ENCODE measurements at places on chromosomes 2 and 18.

DNA sequence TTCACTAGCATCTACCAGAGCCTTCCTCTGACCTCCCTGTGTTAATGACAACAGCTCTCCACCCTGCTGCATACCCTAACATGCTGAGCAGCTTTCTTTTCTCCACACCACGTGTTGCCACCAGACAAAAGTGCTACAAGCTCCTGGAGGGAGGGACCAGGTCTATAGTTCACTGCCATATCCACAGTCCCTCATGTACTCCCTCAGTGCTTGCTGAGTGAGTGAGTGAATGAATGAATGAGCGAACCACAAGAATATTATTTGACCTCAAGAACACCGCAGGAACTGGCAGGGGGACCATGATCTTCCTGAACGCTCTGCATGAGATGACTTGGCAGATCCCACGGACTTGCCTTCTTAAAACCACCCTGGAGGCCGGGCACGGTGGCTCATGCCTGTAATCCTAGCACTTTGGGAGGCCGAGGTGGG lies 47.4 kb upstream of the CAB39 start:
- no peak for ATAC-seq

DNA sequence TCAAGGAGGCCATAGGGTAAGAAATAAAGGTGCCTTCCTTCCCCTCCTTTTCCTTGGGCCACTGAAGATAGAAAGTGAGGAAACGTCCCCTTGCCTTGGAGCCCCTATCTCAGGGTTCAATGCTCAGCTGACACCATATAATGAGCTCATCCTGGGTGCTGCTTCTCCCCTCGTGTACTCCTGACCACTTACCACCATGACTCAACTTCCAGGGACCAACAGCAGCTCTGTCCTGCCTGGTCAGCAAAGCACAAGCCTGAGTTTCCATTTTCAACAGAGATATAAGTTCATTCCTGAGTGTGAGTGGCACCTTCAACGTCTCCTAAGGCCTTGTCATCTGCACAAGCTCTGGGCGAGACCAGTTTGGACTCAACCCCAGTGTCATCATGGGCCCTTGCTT lies 151.2 kb downstream of the CAPN13 start:
- ATAC-seq, result no peak

- ATAC-seq, result no peak
These were observed 50.7 kb upstream of the DDX18 start for GRCh38 chr2:117763804-117764203.

- no peak for ATAC-seq
These were observed 16.5 kb downstream of the DYNC1I2 start for GRCh38 chr2:171703574-171704347.

DNA sequence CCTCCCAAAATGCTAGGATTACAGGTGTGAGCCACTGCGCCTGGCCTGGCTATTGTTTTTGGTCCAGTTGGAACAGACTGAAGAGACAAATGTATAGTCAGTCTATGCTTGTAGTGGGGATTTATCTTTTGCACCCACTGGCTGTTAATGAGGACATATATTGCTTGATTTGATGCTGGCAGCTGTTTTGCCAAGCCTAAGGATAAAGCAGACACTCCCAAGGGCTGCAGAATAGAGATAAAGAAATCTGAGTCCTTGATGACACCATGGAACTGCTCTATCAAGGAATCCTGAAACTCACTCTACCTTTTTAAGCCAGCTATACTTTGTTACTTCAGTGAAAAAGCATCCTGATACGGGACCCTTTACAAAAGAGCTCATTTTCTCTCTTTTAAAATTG lies 43.1 kb upstream of the ENOSF1 start:
- ATAC-seq, result no peak

DNA sequence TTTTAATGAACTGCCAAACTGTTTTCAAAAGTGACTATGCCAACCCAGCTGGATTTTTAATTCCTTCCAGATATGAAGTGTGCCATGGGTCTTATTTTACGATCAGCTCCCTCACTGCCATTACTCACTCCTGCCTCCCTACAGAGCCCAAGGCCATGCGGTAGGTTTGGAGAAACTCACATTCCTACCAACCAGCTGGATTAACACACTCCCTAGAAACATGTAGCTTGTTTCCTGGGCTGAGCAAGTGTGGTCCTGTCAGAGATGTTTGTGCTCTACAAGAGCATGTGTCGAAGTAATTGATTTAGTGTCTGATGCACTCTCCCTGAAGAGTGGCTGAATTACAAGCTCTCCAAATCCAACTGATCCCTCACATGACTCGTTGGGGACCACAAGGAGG lies 82.5 kb downstream of the SPP2 start:
- no peak for ATAC-seq

DNA sequence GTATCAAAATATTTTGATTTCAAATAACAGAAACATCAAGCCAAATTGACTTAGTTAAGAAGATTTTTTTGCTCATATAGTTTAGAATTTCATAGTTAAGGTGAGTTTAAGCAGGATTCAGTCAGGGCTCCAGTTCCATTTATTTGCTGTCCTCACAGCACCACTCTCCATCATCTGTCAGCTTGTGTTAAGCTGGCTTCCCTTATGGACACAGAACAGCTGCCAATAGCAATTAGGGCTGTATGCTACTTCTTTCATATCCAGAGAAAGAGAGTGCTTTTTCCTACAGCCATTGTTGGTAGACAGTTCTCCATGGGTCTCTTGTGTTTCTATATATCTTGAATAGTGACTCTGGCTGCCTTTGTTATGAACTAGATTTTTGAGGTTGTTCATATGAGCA lies 95.4 kb upstream of the CYP20A1 start:
- no peak for ATAC-seq

DNA sequence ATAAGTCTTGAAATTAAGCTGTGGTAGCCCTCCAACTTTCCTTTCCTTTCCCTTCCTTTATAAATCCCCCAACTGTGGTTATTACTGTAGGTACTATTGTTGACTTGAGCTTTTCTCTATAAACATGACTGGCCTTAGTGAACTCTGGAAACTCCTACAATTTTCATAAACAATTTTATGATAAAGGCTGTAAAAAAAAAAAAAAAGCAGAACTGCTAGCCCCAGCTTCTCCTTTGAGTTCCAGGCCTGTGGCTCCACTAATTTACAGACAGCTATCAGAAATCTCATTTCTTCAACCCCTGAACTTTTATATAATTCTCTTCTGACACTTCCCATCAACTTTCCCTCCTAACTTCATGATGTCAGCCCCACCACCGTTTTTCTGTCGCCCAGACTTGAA lies 174.3 kb downstream of the IKZF2 start:
- ATAC-seq, result no peak

GRCh38 chr2:101399021-101399799 lies 11.9 kb upstream of the CREG2 start:
- ATAC-seq, result no peak

GRCh38 chr18:67794521-67794920 lies 278.0 kb upstream of the DSEL start:
- no peak for ATAC-seq

DNA sequence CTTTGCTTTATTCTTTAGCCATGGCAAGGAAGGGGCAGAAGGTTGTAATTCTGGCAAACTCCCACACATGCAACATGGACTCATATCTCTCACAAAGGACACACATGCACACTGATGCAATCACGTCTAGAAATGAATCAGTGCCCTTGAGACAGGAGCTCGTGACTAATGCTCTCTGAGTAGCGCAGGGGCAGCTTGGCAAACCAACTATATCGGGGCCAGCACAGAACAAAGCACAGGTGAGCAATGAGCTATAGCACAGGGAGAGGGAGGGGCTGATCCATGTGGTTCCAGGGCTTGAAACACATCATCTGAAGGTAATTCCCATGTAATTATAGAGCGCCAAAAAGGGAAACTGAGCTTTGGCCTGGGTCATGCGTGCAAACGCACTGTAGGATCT lies 165.2 kb upstream of the KLF7 start:
- peak; percentile 87 for ATAC-seq

DNA sequence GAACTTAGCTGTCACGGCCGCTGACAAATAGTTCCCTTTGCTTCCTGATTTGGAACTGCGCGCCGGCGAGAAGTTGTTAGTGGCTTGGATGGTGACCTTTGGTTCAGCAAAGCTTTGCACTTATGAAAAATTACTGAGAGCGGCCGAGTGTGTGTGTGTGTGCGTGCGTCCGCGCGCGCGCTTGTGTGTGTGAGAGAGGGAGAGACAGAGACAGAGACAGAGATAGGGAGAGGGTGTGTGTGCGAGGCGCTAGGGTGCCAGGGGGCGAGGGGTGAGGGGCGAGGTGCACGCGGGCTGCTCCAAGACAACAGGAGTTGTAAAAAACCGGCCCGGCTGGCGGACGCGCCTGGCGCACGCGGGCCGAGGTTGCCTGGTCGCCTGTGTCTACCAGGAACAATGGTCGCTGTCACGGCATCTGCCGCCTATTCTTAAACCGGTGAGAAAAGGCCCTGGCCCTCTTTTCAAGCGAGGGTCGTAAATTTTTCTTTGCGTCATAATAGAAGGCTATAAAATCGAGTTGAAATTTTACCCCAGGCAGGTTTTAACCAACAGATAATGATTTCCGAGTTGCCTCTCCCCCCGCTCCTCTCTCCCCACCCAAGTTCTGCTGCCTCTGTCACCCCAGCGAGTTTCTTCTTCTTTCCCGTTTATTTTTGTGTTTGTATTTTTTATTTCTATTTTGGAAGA lies 535 bp downstream of the HOXD3 start:
- no peak for ATAC-seq

GRCh38 chr2:25309402-25309801 lies 32.3 kb downstream of the DNMT3A start:
- ATAC-seq, result peak; percentile 44

GRCh38 chr2:148545390-148546256 lies 98.9 kb upstream of the EPC2 start:
- ATAC-seq, result no peak

GRCh38 chr2:121501554-121501953 lies 29.1 kb upstream of the RNU4ATAC start:
- no peak for ATAC-seq

DNA sequence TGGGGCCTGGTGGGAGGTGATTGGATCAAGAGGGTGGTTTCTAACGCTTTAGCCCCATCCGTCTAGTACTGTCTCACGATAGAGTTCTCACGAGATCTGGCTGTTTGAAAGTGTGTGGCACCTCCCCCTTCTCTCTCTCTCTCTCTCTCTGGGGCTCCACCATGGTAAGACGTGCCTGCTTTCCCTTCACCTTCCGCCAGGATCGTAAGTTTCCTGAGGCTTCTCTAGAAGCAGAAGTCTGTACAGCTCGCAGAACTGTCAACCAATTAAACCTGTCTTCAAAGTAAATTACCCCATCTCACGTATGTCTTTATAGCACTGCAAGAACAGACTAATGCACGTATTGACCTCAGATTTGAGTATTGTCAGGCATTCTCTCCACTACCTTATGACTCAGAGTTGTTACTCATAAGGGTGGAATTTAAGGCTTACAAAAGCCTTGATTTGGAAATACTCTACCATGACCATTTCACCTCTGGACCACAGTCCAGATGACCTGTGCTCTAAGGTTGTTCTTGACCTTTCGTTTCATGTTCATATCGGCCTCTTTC lies 99.5 kb upstream of the AGAP1 start:
- ATAC-seq, result no peak

DNA sequence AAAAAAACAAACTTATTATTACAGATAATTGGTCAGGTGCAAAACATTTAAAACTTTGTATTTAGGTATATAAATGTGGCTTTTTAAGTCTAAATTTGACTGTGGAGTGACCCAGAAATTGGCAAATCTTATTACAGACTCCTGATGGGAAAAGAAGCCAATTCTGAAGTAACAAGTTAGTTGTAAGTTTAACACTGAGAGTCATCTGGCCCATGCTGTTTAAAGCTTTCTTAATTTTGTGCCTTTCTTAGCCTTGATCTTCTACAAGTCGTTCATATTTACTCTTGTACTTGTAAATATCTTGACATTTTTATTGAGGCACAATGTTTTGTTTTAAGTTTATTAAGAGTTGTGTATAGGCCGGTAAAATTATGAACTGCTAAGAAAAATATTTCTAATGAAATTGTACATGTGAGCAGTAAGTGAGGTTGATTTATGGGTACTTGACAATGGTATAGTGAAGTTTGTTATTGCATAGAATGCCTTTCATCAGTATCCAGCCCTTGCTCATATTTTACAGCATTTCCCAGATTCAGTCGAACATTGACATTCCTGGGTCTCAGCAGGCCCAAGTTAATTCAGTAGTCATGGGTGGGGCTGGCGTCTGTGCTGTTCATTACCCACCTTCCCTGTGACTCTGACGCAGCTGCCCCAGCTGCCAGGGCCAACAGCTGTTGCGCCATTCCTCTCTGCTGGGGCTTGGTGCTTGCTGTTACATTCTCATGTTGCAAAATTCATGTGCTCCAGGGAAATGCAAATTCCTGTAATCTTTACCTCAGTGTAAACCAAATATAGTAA lies 121.4 kb downstream of the ZNF236 start:
- ATAC-seq, result no peak

GRCh38 chr2:9761577-9761976 lies 81.7 kb upstream of the TAF1B start:
- ATAC-seq, result no peak

DNA sequence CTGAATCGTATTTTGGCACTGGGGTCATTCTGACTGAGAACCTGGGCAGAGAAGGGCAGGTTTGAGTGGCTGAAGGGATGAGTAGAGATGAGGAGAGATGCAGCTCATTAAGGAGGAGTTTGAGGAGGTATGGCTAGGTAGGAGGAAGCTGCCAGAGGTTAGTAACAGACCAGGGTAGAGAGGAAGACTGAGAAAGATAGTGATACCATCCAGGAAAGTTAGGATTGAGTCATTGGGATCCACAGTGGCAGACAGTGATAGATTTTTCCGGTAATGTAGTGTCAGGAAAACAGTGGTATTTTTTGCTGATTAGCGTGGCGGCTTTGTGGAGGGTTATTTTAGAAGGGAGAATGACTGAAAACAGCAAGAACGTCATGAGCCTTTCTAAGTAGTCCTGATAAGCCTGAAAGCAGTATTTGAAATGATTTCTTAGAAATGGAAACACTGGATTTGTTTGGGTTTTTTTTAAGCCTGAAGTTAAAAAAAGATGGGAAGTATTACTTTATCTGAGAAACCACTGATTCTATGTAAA lies 65.6 kb upstream of the STON1 start:
- no peak for ATAC-seq

DNA sequence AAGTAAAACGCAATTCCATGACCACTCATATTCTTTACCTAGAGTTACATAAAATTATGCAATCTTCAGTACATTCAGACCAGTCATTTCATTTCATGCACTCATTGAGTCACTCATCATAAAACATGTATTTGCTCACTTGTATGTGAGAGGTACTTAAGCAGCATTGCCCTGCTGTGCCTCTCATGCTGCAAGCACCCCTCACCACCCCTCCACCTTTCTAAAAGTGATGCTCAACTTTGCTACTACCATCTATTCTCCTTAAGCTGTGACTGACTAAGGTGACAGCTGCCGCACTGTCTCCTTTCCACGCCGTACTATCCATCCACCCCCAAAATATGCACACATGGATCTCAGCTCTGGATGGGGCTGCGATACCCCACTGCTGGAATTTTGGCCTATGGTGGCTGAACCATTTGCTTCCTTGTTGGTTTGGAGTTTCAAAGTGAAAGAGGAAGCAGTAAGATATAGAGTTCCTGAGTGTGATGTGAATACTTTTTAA lies 7.2 kb downstream of the ARHGAP25 start:
- no peak for ATAC-seq
